Activated naive CD4-positive, alpha-beta T cell (primary cell): ENCODE measurements at places on chromosomes 13 and 19.

- DNase-seq, result no peak
These were observed 149.8 kb downstream of the EFNB2 start for GRCh38 chr13:106385654-106386053.

DNA sequence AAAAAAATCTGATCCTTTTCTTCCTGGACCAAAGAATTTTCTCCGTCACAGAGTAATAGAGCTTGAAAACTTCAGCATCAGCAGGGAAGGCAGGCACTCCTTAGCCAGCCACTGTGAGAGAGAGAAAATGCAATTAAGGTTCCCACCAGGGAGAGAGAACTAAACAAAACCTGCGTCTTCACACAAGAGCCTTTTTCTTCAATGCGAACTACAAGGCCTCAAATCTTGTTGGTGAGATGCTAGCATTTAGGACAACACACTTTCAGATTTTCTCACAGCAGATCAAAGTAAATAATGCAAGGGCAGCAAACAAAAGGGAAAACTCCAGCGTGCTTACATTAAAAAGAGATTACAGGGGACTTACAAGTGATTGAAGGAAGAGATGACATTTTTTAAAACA lies 80.1 kb downstream of the DACH1 start:
- no peak for DNase-seq

DNA sequence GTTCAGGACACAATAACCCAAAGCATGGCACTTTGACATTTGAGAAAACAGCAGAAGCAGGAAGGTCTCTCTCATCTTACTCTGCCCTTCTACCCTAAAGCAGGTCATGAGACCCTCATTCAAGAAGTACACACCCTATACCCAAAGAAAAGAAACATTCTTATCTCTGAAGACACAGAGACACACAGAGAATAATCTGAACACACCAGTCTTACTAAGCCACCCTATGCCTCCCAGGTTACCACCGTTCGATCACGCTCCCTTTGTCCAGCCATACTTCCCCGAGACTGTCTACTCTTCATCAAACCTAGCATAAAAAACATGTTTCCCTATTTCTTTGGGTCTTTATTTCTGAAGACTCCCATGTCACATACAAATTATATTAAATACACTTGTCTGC lies 66.5 kb upstream of the ANKRD10 start:
- DNase-seq, result no peak

DNA sequence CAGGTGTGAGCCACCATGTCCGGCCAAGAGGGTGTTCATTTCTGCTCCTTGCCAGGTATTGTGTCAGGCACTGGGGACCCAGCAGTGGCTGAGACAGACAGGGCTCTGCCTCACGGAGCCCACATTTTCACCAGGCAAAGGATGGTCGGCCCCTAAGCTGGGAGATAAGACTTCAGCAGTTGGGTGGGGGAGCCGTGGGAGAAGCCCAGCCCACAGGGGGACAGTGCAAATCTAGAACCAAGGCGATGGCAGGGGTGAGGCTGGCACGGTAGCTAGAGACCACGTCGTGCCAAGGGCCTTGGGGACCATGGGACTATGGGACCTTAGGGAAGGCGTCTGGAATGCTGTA lies 8.3 kb downstream of the LSR start:
- DNase-seq, result no peak

GRCh38 chr13:36764536-36764935 lies 54.5 kb upstream of the RFXAP start:
- no peak for DNase-seq

- no peak for DNase-seq
These were observed 110.6 kb downstream of the SIPA1L3 start for GRCh38 chr19:38017401-38018151.

DNA sequence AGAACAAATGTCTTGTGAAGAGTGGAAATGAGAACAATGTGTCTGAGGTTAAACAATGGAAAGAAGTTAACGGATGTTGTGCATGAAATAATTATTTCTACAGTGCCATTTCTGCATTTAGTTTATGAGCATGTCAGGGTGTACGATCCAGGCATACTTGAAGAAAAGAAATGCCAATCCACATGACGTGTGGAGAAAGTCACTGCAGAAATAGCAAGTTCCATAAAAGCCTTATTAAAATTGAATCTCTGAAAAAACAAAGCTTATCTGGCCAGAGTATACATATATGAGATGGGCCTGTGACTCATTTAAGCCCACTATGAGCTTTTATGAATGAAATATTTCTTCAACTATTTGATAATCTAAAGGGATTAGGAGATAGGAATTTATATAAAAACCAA lies 426.1 kb downstream of the EFNB2 start:
- DNase-seq, result no peak

DNA sequence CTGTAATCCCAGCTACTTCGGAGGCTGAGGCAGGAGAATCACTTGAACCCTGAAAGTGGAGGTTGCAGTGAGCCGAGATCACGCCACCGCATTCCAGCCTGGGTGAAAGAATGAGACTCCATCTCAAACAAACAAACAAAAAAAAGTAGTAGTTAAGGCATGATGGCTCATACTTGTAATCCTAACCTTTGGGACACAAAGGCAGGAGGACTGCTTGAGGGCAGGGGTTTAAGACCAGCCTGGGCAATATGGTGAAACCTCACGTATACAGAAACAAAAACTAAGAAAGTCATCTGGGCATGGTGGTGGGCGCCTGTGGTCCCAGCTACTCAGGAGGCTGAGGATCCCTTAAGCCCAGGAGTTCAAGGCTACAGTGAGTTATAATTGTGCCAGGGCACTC lies 1.8 kb downstream of the DNMT1 start:
- no peak for DNase-seq

- no peak for DNase-seq
These were observed 262.5 kb downstream of the SLITRK6 start for GRCh38 chr13:85536706-85537105.

DNA sequence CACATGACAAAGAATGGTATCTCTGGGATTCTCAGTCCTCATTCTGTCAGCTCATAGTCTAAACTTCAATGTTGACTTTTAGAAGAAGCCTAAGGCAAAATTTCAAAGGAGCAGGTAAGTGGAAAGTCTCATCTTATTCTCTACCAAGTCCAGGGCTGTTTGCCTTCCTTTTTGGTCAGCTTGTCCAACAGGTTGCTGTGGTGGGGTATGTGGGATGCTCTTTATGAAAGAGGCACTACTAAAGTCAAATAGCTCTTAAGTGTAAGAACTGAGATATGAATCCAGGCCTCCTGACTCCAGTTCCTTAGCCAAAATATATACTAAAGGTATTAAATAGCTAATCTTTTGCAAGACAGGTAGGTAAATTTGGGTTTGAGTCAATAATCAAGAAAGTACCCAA lies 540.6 kb upstream of the SPRY2 start:
- no peak for DNase-seq

DNA sequence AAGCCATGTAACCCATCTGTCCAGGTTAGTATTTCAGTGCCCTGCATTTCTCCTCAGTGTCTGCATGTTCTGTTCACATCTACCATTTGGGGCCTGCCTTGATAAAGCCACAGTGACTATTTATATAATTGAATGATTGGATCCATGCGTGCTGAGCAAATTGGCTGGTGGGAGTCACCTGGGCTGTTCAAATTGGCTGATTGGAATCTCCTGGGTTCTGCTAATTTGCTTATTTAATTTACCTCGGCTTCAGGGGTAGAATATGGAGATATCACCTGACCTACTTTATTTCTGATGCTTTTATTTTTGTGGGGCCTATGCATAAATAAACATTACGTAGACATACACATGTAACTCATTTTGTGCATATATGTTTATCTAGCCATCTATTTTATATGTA lies 167.7 kb downstream of the ZNF486 start:
- no peak for DNase-seq

DNA sequence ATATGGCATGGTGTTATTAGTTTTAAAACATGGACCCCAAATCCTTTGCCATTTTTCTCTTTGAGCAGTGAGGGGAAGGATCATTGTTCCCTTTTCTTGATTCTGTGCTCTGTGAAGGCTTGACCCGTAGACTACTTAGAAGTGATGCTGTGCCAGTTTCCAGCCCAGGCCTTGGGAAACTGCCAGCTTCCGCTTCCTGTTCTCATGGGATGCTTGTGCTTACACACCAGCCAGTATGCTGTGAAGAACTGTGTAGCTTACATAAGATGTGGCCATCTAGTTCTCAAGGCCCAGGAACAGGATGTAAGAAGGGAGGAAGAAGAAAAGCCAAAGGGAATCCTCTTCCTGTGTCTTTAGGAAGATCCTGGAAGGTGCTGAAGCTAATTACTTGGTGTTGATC lies 180.9 kb downstream of the PCCA start:
- no peak for DNase-seq

DNA sequence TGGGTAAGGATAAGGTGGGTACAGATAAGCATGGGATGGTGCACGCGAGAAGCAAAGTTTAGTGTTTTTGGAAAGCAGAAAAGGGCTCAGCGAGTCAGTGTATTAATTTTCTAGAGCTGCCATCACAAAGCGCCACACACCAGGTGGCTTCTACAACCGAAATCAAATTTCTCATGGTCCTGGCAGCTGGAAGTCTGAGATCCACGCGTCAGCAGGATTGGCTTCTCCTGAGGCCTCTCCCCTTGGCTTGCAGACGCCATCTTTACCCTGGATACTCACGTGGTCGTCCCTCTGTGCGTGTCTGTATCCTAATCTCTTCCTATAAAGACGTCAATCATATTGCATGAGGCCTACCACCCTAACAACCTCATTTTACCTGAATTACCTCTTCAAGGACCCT lies 51.5 kb upstream of the USP29 start:
- no peak for DNase-seq

DNA sequence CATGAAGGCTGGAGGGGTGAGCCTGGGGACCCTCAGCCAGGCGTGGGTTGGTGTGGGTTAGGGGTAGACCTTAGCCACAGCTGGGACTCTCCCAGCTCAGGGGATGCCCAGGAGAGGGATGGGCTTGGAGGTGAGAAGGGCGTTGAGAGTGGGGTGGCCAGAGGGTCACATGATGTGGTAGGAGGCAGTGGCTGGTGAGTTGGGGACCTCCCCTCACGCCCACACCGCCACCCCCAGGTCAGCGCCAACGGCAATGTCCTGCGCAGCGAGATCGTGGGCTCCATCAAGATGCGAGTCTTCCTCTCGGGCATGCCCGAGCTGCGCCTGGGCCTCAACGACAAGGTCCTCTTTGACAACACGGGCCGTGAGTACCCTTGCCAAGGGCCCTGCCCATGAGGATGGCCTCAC lies 28.5 kb downstream of the AP1M1 start:
- no peak for DNase-seq

DNA sequence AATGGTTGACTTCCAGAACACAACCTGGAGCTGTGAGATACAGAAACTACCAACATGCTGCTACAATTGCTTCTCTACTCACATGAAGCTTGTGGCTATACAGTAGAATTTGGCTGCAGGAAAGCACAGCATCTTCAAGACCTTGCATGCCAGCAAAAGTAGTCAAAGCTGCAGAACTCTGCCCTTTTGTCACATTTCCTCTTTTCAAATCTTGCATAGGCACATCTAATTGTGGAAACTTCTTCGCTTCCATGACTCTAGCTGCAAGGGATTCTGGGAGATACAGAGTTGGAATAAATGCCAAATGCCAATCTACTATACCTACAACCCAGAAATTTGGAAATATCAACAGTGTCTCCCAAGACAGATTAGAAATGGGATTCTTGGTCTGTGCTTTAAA lies 462.2 kb downstream of the FOXO1 start:
- no peak for DNase-seq

DNA sequence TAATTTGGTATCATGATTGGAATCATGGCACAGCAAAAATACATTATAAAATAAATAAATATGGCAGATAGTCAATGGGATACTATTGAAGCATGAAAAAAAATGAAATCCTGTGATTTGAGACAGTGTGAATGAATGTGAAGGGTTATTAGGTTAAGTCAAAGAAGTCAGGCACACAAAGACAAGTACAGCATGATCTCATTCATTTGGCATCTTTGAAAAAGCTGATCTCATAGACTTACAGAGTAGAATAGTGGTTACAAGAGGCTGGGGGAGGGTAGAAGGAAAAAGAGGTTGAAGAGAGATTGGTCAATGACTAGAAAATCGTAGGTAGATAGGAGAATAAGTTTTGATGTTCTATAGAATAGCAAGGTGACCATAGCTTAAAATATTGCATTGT lies 295.1 kb upstream of the SLITRK5 start:
- no peak for DNase-seq

- no peak for DNase-seq
These were observed 18.0 kb downstream of the APBA3 start for GRCh38 chr19:3743486-3743885.
